ENCODE measurements at places on chromosomes 3 and 15. TPM values are rescaled to one million over a fixed set of nuclear protein-coding genes. Genes with fewer than 3 reads are reported as not detected.

- no peak for DNase-seq
Measured at GRCh38 chr3:192133271-192133670, 594.1 kb downstream of the FGF12 start.

DNA sequence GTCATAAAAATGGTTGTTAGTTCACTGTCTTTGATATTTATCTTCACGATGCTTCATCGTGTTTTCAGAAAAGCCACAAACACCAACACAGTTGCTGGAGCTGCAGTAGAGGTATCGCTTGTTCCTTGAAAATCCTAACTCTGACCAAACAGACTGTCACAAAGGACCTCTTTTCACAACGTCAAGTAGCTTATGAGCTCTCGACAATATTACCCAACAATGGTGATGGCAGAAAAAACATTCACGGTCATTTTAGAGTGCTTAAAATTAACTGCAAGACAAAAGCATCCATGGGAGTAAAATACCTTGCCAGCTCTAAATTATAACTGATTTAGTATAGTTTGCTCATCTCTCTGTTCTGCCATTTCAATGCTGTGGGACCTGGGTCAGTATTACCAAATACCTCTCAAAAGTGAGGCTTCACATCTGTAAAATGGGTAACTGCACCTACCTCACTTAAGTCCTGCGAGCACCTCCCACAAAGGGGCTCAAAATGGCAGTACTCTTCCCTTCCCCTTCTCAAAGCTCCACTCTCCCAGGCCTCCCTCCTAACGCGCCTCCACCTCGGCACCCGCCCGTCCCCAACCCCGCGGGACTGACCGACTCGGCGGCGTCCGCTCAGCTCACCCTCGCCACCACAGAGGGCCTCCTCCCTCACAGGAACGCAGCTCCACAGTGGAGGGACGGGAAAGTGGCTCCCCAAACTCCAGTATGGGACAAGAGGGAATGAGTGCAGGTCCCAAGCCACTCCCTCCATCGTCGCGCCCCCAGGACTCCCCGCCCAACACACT is 546 bp downstream of the TRIM59 start:
- no peak for DNase-seq

Gene ANKRD34C
- not detected for total RNA-seq

DNA sequence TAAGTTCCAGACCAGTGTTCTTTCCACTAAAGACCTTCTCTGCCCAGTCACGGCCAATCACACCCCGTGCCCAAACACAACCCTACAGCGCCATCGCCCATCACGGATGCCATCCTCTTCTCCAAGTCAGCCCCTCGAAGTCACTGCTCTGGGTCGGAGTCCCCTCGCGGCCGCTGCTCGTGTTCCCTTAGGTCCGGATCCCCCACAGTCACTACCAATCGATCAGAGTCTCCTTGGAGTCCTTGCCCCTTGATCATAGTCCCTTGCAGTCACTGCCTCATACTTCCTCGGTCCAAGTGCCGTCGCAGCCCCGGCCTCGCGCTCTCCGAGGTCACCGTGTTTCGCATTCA is 461 bp downstream of the PCYT1A start:
- no peak for DNase-seq

- DNase-seq: no peak
Measured at GRCh38 chr15:52105846-52106245, 6.7 kb downstream of the BCL2L10 start.

GRCh38 chr3:195352895-195353488 is 82.0 kb upstream of the XXYLT1 start:
- no peak for DNase-seq

Gene C3orf70
- total RNA-seq: 0.04 TPM

DNA sequence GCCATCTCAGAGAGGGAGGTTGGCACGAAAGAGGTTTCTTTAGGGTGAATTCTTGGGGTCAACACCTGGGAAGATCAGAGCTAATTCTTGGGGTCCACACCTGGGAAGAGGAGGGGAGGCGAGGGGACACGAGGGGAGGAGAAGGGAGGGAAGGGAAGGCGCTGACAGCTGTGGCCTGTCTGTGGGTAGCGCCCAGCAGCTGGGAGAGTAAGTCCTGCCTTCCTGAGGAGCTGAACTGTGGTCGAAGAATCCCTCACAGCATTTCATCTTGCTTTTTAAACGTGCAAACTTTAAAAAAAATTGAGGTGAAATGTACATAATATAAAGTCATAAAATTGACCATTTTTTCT is 63.2 kb upstream of the CGNL1 start:
- no peak for DNase-seq
